Inflammatory macrophage (primary cell): ENCODE measurements at places on chromosomes 6 and 20.

DNA sequence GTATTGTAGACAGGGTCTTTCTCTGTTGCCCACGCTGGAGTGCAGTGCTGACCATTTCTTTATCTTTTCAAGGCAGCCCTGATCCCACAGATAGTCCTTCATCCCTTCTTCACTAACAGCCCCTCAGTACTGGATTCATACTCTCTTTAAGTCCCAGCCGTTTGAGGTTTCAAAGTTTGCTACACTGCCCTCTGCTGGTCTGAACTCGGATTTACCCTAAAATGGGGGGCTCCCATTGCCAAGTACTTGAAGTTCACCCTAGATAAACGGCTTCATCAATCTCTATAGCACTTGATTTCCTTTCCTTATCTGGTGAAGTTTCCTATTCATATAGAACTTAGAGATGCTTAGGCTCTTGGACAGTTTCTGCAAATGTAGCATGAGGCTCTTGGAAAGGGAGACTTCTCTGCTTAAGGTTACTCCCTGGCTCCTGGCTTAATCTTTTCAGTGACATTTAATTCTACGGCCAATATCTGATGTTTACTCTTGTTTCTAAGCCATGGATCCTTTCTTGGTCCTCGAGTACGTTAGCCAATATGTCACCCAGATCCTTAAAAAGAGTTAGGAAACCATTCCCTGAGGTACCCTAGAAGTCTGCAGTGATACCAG, 21.4 kb upstream of the PREP start:
- peak; percentile 62 for DNase-seq

DNA sequence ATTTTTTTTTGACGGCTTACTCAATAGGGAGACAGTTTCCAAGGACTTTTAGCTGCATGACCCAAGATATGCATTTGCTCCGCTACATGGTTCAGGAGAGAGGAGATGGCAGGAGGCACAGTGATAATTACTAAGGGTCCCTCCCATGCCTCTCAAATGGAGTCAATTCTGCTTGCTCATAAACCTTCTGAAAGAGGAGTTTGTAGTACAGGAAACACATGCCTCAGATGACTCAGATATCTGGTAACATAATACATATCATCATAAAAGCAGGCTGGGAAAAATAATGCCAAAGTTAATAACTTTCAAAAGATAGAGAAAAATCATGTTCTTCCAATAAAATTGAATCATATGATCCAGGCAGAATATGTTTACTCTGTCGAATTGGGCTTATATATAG, 97.6 kb upstream of the DEFB112 start:
- DNase-seq = no peak

- peak; percentile 24 for DNase-seq
These were observed 369.0 kb downstream of the SYNE1 start for GRCh38 chr6:152267967-152268845.

DNA sequence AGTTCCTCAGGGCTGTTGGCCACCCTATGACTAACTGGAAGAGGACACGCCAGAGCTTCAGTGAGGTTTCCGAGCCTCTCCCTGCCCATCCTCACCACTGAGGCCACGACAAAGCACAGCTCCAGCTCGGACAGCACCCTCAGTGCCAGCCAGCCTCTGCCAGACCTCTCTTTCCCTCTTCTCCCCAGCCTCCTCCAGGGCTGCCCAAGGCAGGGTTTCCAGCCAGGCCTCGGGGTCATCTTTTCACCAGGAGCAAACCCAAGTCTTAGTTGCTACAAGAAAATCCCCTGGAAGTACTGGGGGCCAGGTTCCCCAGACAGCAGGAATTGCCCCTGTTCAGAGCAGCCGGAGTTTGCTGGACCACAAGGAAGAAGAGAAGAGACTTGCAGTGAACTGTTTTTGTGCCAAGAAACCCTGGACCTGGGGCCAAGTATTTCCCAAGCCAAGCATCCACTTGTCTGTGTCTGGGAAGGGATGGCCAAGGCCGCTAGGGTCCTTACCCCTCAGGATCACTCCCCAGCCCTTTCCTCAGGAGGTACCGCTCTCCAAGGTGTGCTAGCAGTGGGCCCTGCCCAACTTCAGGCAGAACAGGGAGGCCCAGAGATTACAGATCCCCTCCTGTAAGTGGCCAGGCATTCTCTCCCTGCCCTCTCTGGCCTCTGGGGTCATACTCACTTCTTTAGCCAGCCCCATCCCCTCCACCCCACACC, 41.6 kb downstream of the PLAGL2 start:
- DNase-seq = no peak

DNA sequence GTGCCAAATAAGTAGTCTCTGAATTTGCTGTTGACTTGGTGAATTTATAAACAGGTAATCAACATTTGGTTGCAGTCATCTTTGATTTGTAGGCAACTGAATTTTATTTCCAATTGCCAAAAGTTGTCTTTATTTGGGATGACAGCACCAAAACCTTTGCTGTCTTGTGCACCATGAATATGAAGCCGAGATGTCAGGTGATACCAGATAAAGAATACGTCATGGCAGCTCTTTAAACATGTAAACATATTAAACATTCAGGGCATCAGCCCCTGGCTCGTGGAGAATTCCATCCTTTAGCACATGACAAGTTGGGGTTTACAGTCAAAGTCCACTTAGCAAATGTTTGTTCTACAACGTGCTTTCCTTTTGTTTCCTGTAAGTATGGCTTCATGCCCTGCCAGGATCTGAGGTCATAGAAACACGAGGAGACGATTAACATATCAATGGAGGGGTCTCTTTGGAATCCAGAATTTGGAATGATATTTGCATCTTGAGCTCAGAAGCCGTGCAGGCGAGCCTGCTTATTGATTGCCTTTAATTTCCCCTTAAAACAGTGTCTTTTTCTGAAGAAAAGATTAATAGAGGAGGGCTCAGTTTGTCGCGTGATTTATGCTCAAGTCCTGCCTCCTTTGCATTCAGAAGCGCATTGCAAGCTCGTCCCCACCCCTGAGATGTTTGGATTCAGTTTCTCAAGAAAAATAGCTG, 170.2 kb upstream of the ZNF217 start:
- DNase-seq = no peak

GRCh38 chr20:61173267-61173666, 78.8 kb upstream of the CDH4 start:
- DNase-seq = no peak
